Osteocyte (in vitro differentiated cells): ENCODE measurements at places on chromosomes 7 and 10. TPM values are rescaled to one million over a fixed set of nuclear protein-coding genes. Genes with fewer than 3 reads are reported as not detected.

The C10orf105 gene
- not detected in 2 replicates for total RNA-seq

The OR6B1 gene
- total RNA-seq: not detected in 2 replicates

DNA sequence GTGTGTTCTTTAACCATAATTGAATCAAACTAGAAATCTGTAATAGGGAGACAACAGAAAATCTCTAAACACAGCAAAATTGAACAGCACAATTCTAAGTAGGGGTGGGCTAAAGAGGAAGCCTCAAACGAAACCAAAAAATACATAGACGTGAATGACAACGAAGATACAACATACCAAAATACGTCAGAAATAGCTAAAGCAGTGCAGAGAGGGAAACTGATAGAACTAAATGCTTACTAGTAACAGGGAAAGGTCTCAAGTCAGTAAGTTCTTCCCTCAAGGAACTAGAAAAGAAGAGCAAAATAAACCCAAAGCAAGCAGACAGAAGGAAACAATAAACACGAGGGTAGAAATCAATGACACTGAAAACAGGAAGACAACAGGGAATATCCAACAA, 19.1 kb downstream of the RPP38 start:
- H3K4me1 ChIP-seq: no peaks in the 10 kb centered on the region
- no peaks in the 10 kb centered on the region for H3K27me3 ChIP-seq
- peaks cover 23% of the 10 kb centered on the region for H3K36me3 ChIP-seq
- H3K4me3 ChIP-seq: no peak overlapping the region
- DNase-seq: no peak

- no peak for DNase-seq
- H3K4me3 ChIP-seq: no peak overlapping the region
- H3K36me3 ChIP-seq: no peaks in the 10 kb centered on the region
- no peak overlapping the region for H3K27ac ChIP-seq
- no peaks in the 10 kb centered on the region for H3K4me1 ChIP-seq
Observed at GRCh38 chr7:67475293-67475692, 478.7 kb downstream of the TYW1 start.
